ENCODE measurements at places on chromosomes 6 and 20. TPM values are rescaled to one million over a fixed set of nuclear protein-coding genes. Genes with fewer than 3 reads are reported as not detected.

OR12D3 gene
- not detected for total RNA-seq

KIAA1586 gene
- total RNA-seq = 23.0 TPM

PPARD gene
- 14.0 TPM for total RNA-seq

GNAS-AS1 gene
- 4.3 TPM for total RNA-seq

SLC2A10 gene
- 16.1 TPM for total RNA-seq

RBM38 gene
- total RNA-seq = 24.1 TPM

DNA sequence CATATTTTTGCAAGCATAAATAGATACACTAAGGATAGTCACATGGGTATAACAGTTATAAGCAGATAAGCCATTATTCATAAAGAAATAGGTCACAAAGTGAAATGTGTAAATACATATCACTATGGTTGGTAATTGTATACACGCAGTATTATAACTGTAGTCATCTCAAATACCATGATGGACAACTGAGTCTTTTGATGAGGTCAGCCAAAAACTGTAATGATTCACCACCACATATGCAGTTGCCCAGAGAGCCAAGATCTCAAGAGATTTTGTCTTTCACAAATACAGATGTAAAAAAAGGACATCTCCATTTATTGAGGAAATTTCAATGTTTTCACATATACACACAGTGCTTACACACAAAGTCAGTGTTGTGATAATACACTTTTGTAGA lies 28.3 kb downstream of the ZNF292 start:
- no peak overlapping the region for H3K27ac ChIP-seq
- H3K27me3 ChIP-seq = no peaks in the 10 kb centered on the region
- peaks cover 8% of the 10 kb centered on the region for H3K36me3 ChIP-seq
- no peaks in the 10 kb centered on the region for H3K4me1 ChIP-seq
- no peak for DNase-seq

DNA sequence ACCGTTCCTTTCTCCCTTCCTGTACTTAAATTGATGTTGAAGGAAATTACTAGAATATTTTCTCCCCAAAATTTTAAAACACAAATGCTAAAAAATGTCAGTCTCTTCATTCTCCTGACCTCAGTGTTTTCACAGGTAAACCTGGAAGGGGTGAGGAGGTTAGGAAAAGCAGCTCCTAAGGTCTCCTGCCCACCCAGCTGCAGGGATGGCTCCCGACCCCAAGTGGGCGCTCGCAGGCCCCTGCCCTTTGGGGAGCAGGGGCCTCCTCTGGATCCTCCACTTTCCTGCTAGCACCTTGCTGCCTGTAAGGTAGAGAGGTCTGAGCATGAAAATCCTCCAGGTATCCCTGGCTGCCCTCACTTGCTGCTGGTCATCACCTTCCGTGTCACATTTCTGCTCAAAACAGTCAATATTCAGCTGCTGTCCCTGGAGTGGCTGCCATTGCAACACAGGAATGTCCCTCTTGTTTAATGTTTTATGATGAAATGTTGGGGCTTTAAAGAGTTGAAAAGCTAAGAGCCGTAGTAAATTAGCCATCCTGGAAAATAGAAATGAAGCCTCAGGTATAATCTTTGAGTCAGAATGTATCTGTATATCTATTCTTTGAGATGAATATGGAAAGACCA lies 10.9 kb upstream of the HSP90AB1 start:
- peaks cover 5% of the 10 kb centered on the region for H3K36me3 ChIP-seq
- H3K4me1 ChIP-seq = peaks cover 10% of the 10 kb centered on the region
- no peak overlapping the region for H3K4me3 ChIP-seq
- H3K27me3 ChIP-seq = peaks cover 9% of the 10 kb centered on the region
- H3K27ac ChIP-seq = no peak overlapping the region

GRCh38 chr6:166465003-166465399 lies 82.3 kb upstream of the MPC1 start:
- H3K4me1 ChIP-seq = peaks cover 2% of the 10 kb centered on the region
- H3K27ac ChIP-seq = no peak overlapping the region
- DNase-seq = no peak
- no peaks in the 10 kb centered on the region for H3K27me3 ChIP-seq
- peaks cover 6% of the 10 kb centered on the region for H3K36me3 ChIP-seq
- H3K4me3 ChIP-seq = no peak overlapping the region

DNA sequence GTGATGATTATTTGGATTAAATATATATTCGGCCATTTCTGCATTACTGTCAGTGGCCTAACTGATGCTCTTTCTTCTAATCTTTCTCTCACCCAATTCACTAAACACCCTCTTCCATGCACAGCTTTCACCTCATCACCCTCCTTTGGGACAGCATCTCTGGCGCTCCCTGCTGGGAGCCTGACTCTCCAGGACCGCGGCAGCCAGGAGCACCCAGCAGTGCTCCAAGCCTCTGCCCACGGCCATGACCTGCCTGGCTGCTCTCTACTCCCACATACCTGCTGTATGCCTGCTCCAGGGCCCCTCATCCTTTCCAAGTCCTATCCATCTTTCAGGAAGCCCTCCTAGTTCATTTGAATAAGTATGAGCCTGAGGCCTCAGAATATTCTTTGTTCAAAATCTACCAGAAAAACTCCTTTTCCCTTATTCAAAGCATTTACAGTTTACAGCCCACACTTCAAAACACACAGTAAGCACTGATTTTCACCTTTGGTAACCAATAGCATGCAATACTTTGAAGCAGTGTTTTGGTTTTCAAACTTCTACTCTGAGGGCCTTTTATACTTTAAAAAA lies 15.2 kb downstream of the CTCFL start:
- no peak for DNase-seq
- H3K4me3 ChIP-seq = no peak overlapping the region
- no peak overlapping the region for H3K27ac ChIP-seq

GRCh38 chr20:63083831-63084562 lies 77.2 kb upstream of the BHLHE23 start:
- H3K27ac ChIP-seq = no peak overlapping the region
- H3K4me3 ChIP-seq = no peak overlapping the region
- H3K36me3 ChIP-seq = no peaks in the 10 kb centered on the region
- H3K4me1 ChIP-seq = no peaks in the 10 kb centered on the region
- peaks cover 51% of the 10 kb centered on the region for H3K27me3 ChIP-seq

DNA sequence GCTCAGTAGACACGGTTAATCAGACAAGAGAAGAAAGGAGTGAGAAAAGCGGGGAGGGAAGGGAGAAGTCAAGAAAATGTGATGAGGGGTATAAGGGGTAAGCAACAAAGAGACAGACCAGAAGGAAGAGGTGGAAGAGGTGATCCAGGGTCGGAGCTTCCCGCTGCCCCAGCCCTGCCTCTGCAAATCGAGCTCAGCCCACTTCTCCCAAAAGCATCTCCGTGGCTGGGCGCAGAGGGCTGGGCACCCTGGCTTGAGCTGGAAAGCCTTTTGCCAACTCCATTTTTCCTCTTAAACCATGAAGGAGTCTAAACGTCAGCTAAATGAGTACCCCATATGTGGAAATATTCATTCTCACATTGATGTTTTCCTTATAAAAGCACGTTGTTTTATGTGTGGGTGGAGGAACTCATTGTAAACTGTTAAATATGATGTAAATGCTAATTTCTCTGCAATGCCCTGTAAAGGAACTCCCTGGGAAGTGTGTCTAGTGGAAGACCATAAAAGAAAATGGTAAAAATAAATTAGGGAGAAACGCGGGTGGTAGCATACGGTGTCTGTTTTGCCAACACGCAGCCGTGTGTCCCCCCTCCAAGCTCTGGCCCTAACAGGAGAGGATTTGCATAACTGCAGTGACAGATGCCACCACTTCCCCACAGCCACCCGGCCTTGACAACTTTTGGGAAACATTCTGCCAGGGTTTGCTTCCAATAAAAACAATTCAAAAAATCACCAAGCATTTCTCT lies 55.2 kb upstream of the MAFB start:
- peaks cover 26% of the 10 kb centered on the region for H3K27me3 ChIP-seq
- no peaks in the 10 kb centered on the region for H3K36me3 ChIP-seq
- DNase-seq = no peak

- peaks cover 21% of the 10 kb centered on the region for H3K4me1 ChIP-seq
- H3K27ac ChIP-seq = peak overlapping the region; percentile 97
- no peaks in the 10 kb centered on the region for H3K36me3 ChIP-seq
- peak overlapping the region; percentile 92 for H3K4me3 ChIP-seq
- no peak for DNase-seq
These were observed 635 bp downstream of the SLC35B3 start for GRCh38 chr6:8434727-8435092.

DNA sequence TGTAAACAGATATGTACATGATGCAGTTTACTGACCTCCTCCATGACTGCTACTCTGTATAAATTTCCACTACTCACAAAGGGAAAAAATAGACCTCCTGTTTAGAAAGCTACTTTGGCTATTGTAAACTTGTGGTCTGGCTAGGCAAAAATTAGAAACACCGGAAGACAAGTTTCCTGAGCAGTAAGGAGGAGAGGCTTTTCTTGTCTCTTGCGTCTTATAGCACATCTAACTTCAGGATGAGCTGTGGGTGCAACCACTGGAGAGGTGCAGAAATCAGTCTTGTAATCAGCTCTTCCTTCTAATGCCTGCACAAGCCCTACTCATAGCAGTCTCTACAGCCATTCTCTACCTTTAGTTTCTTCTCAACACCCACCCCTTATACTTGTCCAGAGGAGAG lies 296.5 kb upstream of the SLC35B3 start:
- no peak overlapping the region for H3K4me3 ChIP-seq
- peaks cover 5% of the 10 kb centered on the region for H3K27me3 ChIP-seq
- peaks cover 7% of the 10 kb centered on the region for H3K4me1 ChIP-seq

DNA sequence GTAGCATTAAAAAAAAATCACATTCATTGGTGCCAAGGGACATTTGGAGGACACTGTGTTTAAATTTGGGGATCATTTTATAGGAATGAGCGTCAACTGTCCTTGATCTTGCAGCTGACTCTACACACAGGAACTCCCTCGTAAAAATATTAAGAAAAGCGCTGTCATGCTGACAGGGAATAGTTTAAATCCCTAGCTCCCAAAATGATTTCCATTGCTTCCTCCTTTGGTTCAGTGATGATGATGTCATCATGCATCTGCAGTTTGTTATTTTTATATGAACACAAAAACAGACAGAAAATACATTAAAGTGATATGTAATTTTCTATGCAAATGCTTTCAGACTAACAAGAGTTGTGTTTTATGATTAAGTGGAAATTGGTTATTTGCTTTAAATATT lies 275.6 kb downstream of the BTBD9 start:
- H3K36me3 ChIP-seq = no peaks in the 10 kb centered on the region
- DNase-seq = no peak
- no peaks in the 10 kb centered on the region for H3K27me3 ChIP-seq
- no peak overlapping the region for H3K4me3 ChIP-seq

DNA sequence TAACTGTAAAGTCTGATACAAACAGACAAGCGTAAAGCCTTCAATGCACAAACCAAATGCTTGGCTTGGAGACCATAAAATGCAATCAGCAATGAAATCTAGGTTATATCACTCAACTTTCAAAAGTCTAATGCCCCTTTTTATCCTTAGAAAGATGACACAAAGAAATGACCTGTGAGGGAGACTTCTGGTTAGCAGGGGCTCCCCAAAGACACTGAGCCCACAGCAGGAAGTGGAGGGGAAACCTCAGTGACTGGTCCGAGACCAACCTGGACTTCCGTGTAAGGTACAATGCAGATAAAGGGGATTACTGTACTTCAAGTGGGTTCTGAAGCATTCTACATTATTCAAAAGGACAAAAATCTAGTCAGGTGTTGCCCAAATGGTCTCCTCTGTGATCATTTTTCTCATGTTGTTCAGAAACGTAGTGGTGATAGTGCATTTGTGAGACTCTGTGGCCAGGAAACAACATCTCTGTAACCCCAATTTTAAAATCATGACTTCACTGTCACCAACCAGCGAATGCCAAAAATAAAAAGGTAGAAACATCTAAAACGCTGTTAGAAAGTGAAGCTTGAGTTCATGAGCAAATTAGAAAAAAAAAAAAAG lies 88.2 kb downstream of the HIVEP2 start:
- H3K27me3 ChIP-seq = peaks cover 2% of the 10 kb centered on the region
- H3K4me1 ChIP-seq = peaks cover 21% of the 10 kb centered on the region
- no peak overlapping the region for H3K4me3 ChIP-seq
- peak overlapping the region; percentile 68 for H3K27ac ChIP-seq

DNA sequence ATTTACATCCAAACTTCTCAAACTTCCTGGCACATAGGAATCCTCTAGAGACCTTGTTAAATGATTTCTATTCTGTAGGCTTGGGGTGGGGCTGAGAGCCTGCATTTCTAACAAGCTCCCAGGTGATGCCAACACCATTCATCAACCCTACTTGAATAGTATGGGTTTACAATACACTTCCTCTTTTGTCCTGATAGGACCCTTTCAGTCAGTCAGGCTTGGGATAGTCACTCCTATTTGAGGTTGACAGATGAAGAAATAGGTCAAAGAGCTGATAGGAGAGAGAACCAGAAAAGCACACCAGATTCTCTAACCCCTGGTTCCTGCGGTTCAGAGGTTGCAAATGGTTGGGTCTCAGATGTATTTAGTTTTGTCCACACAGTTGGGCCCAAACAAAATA lies 273.4 kb downstream of the TSHZ2 start:
- H3K27ac ChIP-seq = no peak overlapping the region
- peaks cover 2% of the 10 kb centered on the region for H3K4me1 ChIP-seq
- no peaks in the 10 kb centered on the region for H3K27me3 ChIP-seq
- no peaks in the 10 kb centered on the region for H3K36me3 ChIP-seq
- H3K4me3 ChIP-seq = no peak overlapping the region

GRCh38 chr20:32482442-32483261 lies 102.5 kb downstream of the NOL4L start:
- H3K4me1 ChIP-seq = peaks cover 54% of the 10 kb centered on the region
- H3K27me3 ChIP-seq = peaks cover 2% of the 10 kb centered on the region
- peaks cover 1% of the 10 kb centered on the region for H3K36me3 ChIP-seq

GRCh38 chr6:107676042-107676441 lies 148.1 kb downstream of the SCML4 start:
- H3K4me1 ChIP-seq = peaks cover 6% of the 10 kb centered on the region
- peaks cover 9% of the 10 kb centered on the region for H3K27me3 ChIP-seq
- H3K27ac ChIP-seq = no peak overlapping the region
- no peak overlapping the region for H3K4me3 ChIP-seq
- DNase-seq = no peak

- no peak for DNase-seq
- no peak overlapping the region for H3K27ac ChIP-seq
- H3K4me3 ChIP-seq = no peak overlapping the region
- H3K36me3 ChIP-seq = peaks cover 6% of the 10 kb centered on the region
- no peaks in the 10 kb centered on the region for H3K27me3 ChIP-seq
These were observed 362.8 kb downstream of the ESR1 start for GRCh38 chr6:152170313-152170701.

All from progenitor cell of endocrine pancreas (in vitro differentiated cells).